Hindlimb muscle (tissue), 1 donor: ENCODE measurements at places on chromosomes 13 and 19.

DNA sequence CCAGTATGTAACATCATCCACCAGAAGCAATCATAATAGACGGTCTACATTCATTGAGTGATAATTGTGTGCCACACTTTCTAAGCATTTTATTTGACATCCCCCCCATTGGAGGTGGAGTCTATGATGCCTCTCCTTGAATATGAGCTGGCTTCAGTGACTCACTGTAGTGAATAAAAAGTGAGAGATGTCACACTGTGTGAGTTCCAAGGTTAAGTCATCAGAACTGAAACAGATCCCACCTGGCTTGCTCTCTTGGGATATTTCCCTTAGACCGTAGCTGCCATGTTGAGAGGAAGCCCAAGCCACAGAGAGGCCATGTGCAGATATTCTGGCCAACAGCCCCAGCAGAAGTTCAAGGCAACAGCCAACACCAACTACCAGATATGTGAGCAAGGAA, 12.6 kb downstream of the RTBDN start:
- DNase-seq, result no peak

GRCh38 chr13:79710376-79710775, 229.4 kb downstream of the NDFIP2 start:
- no peak for DNase-seq

DNA sequence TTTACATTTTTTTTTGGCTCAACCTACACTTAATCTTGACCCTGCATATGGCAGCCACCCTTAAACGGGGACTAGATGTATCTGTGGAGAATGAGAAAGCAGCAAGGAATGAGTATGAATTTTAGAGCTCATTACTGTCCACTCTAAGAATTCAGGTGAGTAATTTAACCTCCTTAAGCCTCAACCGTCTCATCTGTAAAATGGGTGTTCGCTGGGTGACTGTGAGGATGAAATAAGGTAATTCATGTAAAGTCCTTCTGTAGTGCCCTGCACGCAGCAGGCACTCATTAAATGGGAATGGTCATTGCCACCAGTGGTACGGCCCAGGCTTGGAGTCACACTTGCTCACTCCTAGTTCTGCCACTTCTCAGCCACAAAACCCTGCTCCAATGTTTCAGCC, 135.3 kb downstream of the CACNA1A start:
- no peak for DNase-seq

DNA sequence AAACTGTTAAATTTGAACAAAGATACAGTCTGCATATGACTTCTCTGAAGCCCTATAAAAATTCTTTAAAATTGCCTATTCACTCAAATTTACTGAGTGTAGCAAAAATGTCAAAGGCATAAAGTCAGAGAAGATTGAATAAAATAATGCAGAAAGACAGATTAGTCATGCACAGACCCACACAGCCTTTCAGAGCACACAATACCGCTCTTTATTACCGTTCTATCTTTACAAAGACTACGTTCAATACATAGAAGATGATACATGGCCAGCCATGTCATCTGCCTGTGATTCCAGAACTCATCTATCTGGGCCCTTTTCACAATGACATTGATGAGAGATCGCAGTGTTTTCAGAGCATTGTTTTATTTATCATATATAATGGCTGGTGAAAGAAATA, 107.2 kb downstream of the URI1 start:
- no peak for DNase-seq

- DNase-seq, result peak; percentile 16
These were observed 153.9 kb downstream of the DACH1 start for GRCh38 chr13:71712988-71713653.

- DNase-seq, result no peak
These were observed 186.2 kb upstream of the GPR12 start for GRCh38 chr13:26946684-26947343.

DNA sequence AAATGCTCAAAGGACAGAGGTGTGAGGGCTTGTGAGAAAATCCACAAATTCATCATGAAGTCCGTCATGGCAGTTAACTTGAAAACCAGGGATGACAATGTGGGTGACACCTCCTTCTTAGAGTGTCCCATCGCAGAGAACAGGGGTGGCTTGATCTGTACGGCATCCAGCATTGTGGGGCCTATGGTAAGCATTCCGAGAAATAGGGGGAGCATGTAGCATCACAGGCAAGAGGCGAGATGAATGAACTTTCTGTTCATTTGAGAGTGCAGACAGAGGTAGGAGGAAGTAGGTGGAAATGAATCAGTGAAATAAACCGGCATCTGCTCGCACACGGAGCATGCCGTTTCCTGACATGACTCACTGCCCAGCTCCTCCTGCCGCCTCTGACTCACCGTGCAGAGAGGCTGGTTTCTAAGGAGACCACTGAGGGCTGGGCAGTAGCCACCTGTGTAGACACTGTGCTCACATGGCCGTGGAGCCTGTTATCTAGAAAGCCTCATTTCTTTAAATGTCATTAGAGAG, 339.0 kb downstream of the RFC3 start:
- peak; percentile 16 for DNase-seq

- no peak for DNase-seq
These were observed 8.2 kb downstream of the AP2A1 start for GRCh38 chr19:49774969-49775368.

DNA sequence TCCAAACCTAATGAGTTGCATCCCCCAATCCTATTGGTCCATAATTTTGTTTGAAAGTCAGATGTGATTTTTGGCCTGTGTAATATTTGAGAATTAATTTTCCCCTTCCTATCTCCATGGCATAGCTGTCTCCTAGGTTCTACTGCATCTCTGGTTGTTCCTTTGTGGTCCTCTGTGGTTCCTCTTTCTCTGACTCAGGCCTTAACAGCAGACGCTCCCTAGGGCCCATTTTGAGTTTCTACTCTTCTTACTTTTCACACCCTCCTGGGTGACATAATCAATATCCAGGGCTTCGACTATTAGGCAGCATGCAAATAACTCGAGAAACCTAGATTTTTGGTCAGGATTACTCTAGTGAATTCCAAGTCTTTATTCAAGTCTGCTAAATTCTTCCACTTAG, 160.7 kb downstream of the RFC3 start:
- no peak for DNase-seq

DNA sequence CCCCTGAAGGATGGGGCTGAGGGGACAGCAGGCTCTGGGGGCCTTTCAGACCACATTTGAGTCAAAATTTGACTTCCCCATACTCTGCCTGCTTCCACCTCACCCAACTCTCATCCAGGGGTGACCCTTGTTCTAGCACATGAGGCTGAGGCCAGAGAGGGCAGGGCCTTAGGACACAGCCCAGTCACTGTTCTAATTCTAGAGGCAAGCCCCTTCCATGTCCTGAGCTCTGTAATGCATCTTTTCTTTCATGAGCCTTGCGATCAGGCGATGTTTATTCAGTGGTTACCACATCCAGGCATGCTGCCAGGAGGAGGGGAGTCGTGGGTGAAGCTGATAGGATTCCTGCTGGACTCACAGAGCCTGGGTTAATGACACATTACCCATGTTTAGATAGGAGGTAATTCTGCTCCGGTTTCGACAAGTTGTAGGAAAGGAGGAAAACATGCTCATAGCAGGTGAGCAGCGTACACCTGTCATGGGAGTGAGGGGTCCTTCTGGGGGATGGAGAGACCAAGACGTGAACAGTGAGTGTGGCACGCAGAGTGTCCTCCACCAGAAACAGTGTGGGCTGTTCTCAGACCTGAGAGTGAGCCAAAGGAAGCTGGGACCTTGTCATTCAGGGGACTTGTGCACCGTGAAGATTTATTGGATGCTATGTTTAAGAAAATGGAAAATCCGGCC, 9.3 kb downstream of the RPS9 start:
- no peak for DNase-seq

- DNase-seq, result no peak
These were observed 49.4 kb downstream of the F2RL3 start for GRCh38 chr19:16938211-16938610.

- DNase-seq, result no peak
These were observed 16.9 kb downstream of the CBY2 start for GRCh38 chr13:45718992-45719391.

GRCh38 chr13:113052206-113052605, 53.4 kb upstream of the F7 start:
- DNase-seq, result no peak

DNA sequence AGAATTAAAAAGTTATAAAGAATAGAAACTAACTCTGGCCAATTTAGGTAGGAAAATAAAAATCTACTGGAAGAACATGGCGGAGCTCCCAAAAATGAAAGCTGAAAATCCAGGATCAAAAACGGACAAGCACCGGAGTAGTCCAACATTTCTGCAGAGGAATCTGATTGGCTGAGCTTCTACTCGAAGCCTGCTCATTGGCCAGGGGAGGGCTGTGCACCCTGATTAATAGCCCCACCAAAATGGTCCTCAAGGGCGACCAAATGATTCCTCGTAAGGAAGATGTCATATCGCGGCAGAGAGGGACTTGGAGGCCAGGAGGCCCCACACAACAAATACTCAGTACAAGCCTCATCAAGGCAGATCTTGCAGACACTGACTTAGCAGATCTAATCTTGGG, 900.7 kb downstream of the UQCRFS1 start:
- no peak for DNase-seq

- DNase-seq, result peak; percentile 92
These were observed 4.6 kb downstream of the S1PR2 start for GRCh38 chr19:10226376-10227025.

- DNase-seq, result no peak
These were observed 19.2 kb upstream of the LPAR6 start for GRCh38 chr13:48431987-48432615.

- peak; percentile 80 for DNase-seq
These were observed 16.4 kb downstream of the SULT2B1 start for GRCh38 chr19:48568345-48568886.

DNA sequence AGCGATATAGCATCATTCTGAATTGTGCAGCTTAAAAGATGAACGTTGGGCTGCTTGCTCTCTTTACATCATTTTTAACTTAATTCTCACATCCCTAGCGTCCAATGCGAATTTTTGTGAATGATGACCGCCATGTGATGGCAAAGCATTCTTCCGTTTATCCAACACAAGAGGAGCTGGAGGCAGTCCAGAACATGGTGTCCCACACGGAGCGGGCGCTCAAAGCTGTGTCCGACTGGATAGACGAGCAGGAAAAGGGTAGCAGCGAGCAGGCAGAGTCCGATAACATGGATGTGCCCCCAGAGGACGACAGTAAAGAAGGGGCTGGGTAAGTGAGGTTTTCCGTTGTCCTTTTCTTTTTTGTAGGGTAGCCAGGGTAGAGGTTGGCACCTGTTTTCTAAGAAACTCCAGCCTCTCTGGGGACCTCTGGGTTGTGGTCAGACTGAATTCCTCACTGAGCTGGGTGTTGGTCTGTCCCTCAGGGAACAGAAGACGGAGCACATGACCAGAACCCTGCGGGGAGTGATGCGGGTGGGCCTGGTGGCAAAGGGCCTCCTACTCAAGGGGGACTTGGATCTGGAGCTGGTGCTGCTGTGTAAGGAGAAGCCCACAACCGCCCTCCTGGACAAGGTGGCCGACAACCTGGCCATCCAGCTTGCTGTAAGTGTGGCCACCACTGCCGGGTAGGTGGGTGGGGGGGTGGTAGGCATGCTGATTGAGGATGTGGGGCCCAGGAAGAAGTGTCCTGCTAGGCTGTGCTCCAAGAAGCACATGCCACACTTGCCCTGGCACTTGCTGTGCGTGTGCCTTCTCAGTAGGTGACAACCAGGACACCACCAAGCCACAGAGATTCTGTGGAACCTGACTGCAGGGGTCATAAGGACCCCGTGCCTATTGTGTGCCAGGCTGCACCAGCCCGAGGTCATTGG, 17.0 kb downstream of the ILF3 start:
- DNase-seq, result no peak

DNA sequence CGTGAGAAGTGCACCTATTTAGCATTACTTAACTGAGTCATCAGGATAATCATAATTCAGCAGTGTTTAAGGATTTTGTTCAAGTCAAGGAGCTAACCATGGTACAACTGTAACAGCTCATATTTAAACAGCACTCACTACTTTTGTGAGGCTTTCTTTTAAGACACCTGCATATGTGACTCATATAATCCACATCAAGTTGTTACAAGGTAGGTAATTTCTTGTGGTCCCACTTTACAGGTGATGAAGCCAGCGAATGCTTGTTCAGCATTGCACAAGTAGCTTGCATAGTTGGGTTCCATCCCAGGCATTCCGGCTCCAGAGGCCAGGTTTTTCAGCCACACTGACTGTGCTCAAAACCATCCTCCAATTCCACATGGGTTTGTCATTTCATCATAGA, 569.2 kb downstream of the MYO16 start:
- no peak for DNase-seq

GRCh38 chr13:103812558-103812957, 746.3 kb upstream of the SLC10A2 start:
- no peak for DNase-seq

GRCh38 chr13:102452836-102453235, 51.0 kb upstream of the FGF14 start:
- no peak for DNase-seq

GRCh38 chr13:42973581-42973980, 18.5 kb downstream of the EPSTI1 start:
- DNase-seq, result no peak

DNA sequence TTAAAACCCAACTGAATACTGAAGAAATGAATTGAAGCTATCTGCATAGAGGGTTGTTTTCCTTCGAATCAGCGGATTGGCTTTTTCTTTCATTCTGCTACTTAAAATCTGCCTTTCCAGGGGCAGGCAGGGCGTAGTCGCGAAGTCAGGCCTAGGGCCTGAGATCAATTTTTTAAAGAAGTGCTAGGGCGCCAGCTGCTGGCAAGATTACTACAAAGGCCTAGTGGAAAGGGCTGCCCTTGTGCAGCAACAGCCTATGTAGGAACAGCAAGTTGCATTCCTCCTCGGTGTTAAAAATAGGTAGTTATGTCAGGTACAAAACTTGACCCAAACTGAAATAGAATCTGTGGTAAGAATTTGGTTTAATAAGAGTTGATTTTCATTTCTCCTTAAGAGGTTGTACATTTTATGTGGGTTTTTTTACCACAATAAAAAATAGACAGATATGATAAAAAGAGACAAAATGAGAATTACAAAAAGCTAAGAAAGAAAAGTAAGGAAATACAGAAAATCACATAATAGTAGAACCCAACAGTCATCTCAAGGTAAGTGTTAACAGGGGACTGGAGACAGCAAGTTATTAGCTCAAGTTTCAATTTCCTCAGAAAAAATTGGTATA, 9.5 kb upstream of the URAD start:
- peak; percentile 21 for DNase-seq

DNA sequence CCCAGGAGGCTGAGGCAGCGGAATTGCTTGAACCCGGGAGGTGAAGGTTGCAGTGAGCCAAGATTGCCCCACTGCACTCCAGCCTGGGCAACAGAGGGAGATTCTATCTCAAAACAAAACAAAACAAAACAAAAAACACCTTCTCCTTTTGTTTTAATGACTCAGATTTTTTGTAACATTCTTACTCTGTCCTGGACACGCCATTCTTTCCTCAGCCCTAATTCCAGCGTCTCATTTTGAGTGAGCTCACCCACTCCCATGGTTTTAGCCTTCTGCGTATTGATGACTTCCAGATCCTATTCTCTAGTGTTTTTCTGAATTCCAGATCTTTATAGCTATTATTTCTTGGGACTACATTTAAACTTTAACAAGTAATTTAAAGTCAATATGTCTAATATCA, 326.3 kb downstream of the MYO16 start:
- no peak for DNase-seq

DNA sequence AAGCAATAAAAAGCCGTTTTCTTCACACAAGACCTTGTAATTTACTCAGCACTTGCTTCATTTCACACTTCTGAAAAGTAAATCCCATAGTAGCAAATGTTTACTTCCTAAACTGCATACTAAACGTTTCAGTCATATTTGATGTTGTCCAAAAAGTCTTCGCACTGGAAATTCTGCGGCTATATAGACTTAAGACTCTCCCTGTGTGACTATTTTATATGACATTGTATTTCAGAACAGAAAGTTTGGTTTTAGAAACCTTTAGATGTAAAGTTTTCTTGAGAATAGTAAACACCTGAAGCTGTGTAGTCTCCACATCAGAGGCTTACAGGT, 29.6 kb downstream of the ZAR1L start:
- DNase-seq, result no peak
